Activated naive CD8-positive, alpha-beta T cell treated with anti-CD3 and anti-CD28 coated beads, Interleukin-2, amount 10 ng/mL, durations not matched to agents 7 days and 5 days (primary cell): ENCODE measurements at places on chromosomes 3 and 15. TPM values are rescaled to one million over a fixed set of nuclear protein-coding genes. Genes with fewer than 3 reads are reported as not detected.

MITF gene
- 1.4 TPM for total RNA-seq

DNA sequence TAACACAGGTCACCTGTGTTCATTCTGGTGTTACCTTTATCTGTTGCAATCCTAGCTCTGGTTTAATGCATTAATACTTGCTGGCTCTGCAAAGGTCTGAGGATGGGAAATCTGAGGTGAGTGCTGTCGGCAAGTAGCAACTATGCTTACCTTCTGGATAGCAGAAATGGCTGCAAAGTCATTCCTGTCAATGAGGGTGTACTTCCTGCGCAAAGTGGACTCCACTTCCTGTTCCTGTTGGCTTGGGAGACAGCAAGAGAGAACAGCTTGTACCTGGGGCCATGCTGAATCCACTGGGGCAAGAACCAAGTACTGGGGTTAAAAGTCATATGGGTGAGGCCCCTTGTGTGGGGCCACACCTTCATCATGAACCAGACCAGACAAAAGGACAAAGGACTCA, 37.3 kb downstream of the KIF9 start:
- DNase-seq = no peak

GRCh38 chr3:8736436-8736835, 2.8 kb downstream of the CAV3 start:
- no peak for DNase-seq

ARGFX gene
- not detected for total RNA-seq

GOLGA8N gene
- 44.6 TPM for total RNA-seq

GRCh38 chr15:49308686-49309085, 114.4 kb upstream of the FGF7 start:
- no peak for DNase-seq

DNA sequence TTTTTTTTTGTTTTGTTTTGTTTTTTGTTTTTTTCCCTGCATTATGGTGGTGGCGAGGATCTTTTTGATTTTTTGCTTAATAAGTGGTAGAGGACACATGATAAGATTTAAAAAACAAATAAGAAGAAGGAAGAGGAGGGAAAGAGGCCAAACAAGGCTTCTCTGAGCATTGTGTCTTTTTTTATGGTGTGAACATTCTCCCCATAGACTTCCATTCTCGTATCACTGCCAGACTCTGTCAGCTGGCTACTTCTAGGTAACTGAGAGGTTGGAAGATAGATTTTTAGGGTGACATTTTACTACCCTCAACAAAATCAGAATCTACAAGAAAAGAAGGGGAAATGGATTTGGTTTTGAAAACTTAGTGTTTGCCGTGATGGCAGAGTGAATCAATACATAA, 3.8 kb downstream of the NLGN1 start:
- DNase-seq = no peak

DNA sequence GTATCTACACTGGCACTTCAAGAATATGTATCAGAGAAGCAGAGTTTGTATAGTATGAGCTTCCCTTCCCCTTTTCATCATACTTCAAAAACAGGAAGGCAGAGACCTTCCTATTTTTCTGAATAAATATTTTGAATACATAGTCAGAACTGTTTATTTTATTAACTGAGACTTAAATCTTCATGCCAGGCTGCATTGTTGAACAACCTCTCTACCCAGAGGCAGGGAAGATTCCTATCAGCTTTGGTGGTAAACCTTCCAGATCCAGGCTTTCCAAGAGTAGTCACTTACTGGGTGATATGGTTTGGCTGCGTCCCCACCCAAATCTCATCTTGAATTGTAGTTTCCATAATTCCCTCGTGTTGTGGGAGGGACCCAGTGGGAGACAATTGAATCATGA, 217.4 kb upstream of the ATP11B start:
- no peak for DNase-seq

TRAT1 gene
- 54.5 TPM for total RNA-seq

DNA sequence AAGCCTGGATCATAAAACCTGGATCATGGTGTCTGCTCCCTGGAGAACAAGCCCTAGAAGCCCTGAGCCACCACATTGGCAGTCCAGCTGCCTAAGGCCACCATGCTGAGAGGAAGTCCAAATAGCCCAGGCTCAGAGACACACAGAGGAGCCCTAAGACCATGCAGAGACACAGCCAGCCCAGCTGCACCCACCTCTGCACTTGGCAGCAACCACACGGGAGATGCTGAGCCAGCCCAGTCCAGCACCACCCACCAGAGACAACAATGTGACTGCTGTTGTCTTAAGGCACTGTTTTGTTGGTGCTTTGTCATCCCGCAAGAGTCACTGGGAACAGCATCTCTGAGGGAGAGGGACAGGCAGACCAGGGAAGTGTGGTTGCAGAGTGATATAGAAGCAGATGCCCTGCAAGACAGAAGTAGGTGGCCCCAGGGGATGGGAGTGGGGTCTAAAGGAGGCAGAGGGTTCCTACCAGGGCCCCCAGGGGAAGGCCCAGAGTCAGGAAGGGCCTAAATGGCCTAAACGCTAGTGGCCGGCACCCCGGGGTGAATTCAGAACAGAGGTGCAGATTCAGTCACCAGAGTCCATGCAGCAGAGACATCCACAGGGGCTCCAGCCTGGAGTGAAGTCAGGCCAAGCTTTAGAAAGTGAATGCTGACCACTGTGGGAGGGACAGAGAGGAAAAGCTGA, 105.4 kb upstream of the PRR20G start:
- DNase-seq = no peak
